HCT116 (cell line): ENCODE measurements at places on chromosomes 3 and 15. TPM values are rescaled to one million over a fixed set of nuclear protein-coding genes. Genes with fewer than 3 reads are reported as not detected.

MSL2 gene
- 34.8 TPM for total RNA-seq

- peak; percentile 67 for DNase-seq
These were observed 36.3 kb upstream of the GNB5 start for GRCh38 chr15:52227456-52227855.

DNA sequence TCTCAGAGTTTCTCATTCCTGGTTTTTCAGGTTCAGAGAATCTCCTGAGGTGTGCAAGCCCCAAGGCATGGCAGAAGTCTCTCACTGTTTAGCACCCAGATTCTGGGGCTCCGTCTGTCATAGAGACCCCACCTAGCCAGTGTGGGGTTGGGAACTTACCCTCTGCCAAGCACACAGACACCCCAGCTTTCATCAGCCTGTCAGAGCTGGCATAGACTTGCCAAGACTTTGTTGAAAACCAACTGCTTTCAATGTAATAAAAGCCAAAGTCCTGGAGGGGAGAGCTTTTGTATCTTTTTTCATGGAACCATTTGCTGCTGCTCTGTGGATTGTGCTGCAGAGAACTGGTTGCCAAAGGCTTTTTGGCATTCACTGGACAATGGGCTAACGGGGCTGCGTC lies 341.4 kb upstream of the TRIM42 start:
- no peak for DNase-seq

PLD1 gene
- 8.4 TPM for total RNA-seq

LSAMP gene
- 0.25 TPM for total RNA-seq

LMAN1L gene
- total RNA-seq, result 0.17 TPM

GRCh38 chr3:14797731-14798130 lies 21.0 kb upstream of the FGD5 start:
- no peak for DNase-seq

DNA sequence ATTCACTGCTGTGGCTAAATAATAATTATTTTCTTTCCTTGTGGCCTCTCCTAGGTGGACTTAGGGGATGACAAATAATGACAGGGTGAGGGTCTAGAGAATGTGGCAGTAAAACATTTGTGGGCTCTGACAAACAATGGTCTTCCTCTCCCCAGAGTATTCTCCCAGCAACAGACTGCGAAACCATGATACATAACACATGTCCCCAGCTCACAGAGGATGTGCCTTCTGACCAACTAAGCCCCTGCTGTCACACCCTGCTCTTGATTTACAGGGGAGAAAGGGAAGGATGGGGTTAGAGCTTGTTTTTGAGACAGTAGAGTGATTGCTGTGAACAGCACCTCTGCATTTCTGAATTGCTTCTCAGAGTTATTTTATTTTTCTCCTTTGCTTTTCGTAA lies 116.6 kb upstream of the CTDSPL start:
- DNase-seq, result no peak

- peak; percentile 39 for DNase-seq
These were observed at the start of gene EFHB for GRCh38 chr3:19934098-19934566. Gene EFHB, minus strand, starts transcription at chr3:19934217. Its CDS starts 199 bp downstream, at chr3:19934018.

- peak; percentile 89 for DNase-seq
These were observed 41.6 kb upstream of the MRPS22 start for GRCh38 chr3:139302084-139302800.

DNA sequence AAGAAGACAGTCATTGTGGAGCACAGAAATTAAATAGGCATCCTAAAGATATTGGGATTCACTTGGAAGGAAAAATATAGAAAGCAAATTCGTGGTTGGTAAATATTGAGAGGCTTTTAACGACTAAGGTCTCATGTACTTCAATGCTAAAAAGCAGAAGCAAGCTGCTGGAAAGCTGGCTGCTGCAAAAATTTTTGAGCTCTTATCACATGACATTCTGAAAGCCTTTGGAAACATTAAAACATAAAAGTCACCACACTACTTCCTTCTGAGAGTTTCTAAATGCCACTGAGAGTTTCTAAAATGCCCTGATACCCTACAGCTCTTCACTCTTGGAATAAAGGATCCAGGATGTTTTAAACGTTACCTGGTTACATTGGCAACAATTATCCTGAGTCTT lies 39.0 kb upstream of the CBLB start:
- DNase-seq, result no peak

GRCh38 chr15:74489518-74490338 lies 28.8 kb upstream of the UBL7 start:
- peak; percentile 48 for DNase-seq

GRCh38 chr15:37108381-37109167 lies 8.2 kb upstream of the MEIS2 start:
- no peak for DNase-seq

RCN2 gene
- 71.5 TPM for total RNA-seq

- DNase-seq, result no peak
These were observed 10.7 kb downstream of the EHD4 start for GRCh38 chr15:41961595-41962202.

GRCh38 chr15:91891788-91892345 lies 38.4 kb downstream of the SLCO3A1 start:
- no peak for DNase-seq

TNFSF10 gene
- 0.20 TPM for total RNA-seq

- DNase-seq, result no peak
These were observed 231.9 kb upstream of the TBC1D5 start for GRCh38 chr3:17974206-17974841.

- no peak for DNase-seq
These were observed 75.4 kb upstream of the ARL6 start for GRCh38 chr3:97689111-97689510.

- peak; percentile 87 for DNase-seq
These were observed 85.2 kb upstream of the PPIB start for GRCh38 chr15:64247906-64248541.

- no peak for DNase-seq
These were observed 57.0 kb downstream of the FRMD4B start for GRCh38 chr3:69328963-69329302.

TNNC1 gene
- total RNA-seq, result 2.2 TPM

DNA sequence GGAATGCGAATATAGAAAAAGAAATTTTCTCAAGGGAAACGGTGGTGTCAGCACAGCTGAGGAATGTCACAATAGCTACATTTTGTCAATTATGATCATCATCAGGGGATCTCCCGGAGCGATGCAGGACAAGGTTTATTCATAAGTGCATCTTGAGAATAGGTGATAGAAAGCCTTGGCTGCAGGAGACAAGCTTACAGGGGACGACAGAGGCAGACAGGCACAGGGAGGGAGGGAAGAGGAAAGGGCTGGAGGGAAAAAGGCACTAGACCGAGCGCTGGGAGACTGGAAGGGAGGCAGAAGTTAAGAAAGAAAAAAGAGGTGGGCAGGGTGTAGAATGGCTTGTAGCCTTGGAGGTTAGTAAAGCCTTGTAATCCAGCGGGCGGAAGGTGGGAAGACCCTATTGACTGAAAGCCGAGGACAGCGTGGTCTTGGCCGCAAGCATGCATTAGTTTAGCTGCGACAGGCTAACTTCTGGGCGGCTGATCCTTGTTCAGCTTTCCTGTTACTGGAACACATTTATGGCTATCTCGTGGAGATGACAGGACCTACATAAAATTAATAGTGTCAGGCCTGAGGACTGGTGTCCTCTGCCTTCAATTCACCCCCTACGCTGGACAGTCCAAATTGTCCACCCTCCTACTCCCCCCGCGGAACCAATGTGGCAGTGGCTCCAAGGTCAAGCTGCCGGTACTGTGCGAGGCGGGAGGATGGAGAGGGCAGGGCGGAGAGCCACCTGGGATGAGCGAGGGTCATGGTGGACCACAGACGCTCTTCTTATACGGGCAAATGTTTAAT lies 1.4 kb upstream of the NECTIN3 start:
- no peak for DNase-seq

DNA sequence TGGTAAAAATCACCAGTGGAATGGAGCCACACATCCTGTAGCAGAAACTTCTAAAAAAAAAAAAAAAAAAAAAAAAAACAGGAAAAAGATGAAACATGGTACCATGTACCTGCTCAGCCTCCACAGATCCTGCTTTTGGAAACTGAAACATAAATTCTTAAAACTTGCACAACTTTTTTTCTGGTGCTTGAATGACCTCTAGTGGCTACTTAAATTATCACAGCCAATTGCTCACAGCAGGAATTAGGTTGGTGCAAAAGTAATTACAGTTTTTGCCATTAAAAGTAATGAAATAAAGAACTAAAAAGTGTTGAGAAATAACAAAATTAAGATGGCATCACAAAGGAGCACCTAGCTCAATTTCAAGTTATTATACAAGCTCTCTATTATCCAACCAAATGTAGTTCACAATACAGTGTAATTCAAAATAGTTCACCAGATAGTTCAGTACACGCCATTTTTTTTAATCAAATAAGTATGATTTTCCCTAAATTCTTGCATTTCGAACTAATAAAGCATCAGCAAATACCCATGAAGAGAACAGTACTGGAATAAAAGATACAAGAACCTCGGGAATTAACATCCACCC lies 80.6 kb downstream of the ULK4 start:
- no peak for DNase-seq

- no peak for DNase-seq
These were observed 3.5 kb downstream of the ISLR2 start for GRCh38 chr15:74133694-74134386.

GRCh38 chr15:71189718-71190117 lies 74.4 kb downstream of the THSD4 start:
- no peak for DNase-seq

CATSPER2 gene
- total RNA-seq, result 3.6 TPM

GRCh38 chr15:31365655-31366127 lies 39.1 kb downstream of the KLF13 start:
- no peak for DNase-seq

DNA sequence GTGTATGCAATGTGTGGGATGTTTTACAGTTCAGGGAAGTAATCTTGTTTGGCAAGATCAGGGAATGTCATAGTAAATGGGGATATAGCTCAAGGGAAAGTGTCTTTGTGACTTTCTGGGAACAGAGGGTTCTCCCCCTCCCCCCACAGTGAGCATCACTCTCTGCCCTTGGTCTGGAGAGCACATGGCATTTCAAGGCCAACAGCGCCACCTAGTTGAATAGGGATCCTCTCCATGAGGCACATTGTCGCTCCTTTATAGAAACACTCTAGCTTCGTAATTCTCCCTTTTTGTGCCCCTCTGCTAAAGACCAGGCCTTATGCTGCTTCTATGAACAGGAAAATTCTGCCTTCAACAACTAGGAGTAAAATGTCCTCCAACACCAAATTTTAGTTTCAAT lies 37.1 kb upstream of the ARNT2 start:
- peak; percentile 45 for DNase-seq

GRCh38 chr15:101578443-101578894 lies 73.7 kb downstream of the TM2D3 start:
- DNase-seq, result peak; percentile 44

GRCh38 chr3:116148881-116149851 lies 296.1 kb downstream of the LSAMP start:
- no peak for DNase-seq

DNA sequence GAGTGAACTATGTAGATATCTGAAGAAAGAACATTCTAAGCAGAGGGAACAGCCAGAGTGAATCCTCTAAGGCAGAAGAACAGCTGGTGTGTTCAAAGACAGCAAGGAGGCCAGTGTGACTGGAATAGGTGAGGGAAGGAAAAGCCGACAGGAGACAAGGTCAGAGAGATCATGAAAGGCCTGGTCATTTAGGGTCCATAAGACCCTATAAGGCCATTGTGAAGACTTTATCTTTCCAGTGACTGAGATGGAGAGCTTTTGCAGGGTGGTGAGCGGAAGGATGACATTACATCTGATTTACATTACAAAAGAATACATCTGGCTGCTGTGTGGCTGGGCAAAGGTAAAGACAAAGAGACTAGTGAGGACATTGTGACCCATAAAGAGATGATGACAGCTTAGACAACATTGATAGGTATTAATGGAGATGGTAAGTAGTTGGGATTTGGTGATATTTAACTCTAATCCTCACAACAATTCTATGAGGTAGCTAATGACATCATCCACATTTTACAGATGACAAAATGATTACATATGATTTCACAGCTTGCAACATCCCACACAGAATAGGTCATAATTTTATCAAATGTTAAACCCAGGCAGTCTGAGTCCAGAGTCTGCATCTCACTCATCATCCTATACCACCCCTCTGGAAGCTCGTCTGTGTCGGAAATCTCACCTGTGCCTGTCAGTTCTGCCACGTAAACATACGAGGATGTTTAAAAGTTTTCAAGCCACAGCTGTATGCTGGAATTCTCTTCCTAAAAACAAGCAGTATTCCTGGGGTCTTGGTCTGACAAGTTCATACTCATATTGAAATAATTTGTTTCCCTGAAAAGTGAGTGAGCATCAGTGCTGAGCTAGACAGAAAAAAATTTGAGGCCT lies 70.2 kb upstream of the PIK3R4 start:
- DNase-seq, result no peak

- no peak for DNase-seq
These were observed 119.4 kb downstream of the DNAJB8 start for GRCh38 chr3:128347282-128347681.

FMN1 gene
- 0.39 TPM for total RNA-seq

CD47 gene
- total RNA-seq, result 42.5 TPM

DNA sequence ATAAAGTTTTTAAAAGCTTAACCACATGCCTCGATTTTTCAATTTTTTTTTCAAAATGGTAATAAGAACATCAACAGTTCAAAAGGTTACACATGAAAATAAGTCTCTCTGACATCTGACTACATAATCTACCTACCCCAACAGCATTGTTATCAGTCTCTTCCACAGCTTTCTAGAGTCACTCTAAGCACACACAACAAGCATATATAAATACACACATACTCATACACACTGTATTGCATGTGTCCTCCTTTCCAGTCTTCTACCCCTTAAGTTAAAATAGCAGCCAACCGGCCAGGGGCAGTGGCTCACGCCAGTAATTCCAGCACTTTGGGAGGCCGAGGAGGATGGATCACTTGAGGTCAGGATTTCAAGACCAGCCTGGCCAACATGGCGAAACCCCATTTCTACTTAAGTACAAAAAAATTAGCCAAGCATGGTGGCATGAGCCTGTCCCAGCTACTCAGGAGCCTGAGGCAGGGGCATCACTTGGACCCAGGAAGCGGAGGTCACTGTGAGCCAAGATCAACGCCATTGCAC lies 12.2 kb downstream of the TBL1XR1 start:
- no peak for DNase-seq

- no peak for DNase-seq
These were observed 1615.8 kb downstream of the SI start for GRCh38 chr3:163462446-163462845.

GRCh38 chr3:12750223-12750622 lies 8.8 kb downstream of the TMEM40 start:
- peak; percentile 47 for DNase-seq

GRCh38 chr15:95323796-95324195 lies 1006.7 kb upstream of the NR2F2 start:
- no peak for DNase-seq

DNA sequence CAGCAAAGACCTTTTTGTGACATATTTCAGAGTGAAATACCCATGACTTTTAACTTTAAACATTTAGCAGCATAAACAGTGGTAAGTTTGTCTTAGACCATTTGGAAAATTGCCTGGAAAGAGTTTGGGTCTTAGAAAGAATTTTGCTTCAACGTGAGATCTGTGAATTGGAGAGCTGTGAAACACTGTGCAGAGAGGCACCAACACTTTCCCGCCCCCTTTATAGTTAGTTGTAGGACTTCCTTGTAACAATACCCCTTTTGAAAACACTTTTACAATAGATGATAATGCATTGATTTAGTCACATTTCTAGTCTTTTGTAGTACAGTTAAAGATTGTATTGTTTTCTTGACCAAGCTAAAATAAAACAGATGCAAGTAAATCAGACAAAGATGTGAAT lies 43.5 kb upstream of the MBNL1 start:
- no peak for DNase-seq

SPATA12 gene
- total RNA-seq, result 0.22 TPM

TM4SF1 gene
- 0.66 TPM for total RNA-seq

PPARG gene
- total RNA-seq, result 71.6 TPM
